ENCODE measurements at places on chromosomes 11 and 22.

- no peaks in the 10 kb centered on the region for H3K27me3 ChIP-seq
- H3K27ac ChIP-seq, result no peak overlapping the region
- no peak for DNase-seq
- H3K4me1 ChIP-seq, result no peaks in the 10 kb centered on the region
- no peaks in the 10 kb centered on the region for H3K36me3 ChIP-seq
Observed at GRCh38 chr11:82229341-82229740, 504.3 kb downstream of the FAM181B start.

- no peak overlapping the region for H3K4me3 ChIP-seq
- no peaks in the 10 kb centered on the region for H3K4me1 ChIP-seq
- no peak overlapping the region for H3K27ac ChIP-seq
- no peak for DNase-seq
Observed at GRCh38 chr11:134634897-134635831, 223.1 kb upstream of the B3GAT1 start.

GRCh38 chr11:30109774-30110173, 92.9 kb upstream of the KCNA4 start:
- H3K4me1 ChIP-seq, result no peaks in the 10 kb centered on the region
- no peak for DNase-seq
- H3K36me3 ChIP-seq, result no peaks in the 10 kb centered on the region
- H3K4me3 ChIP-seq, result no peak overlapping the region
- H3K27me3 ChIP-seq, result no peaks in the 10 kb centered on the region
- H3K27ac ChIP-seq, result no peak overlapping the region

DNA sequence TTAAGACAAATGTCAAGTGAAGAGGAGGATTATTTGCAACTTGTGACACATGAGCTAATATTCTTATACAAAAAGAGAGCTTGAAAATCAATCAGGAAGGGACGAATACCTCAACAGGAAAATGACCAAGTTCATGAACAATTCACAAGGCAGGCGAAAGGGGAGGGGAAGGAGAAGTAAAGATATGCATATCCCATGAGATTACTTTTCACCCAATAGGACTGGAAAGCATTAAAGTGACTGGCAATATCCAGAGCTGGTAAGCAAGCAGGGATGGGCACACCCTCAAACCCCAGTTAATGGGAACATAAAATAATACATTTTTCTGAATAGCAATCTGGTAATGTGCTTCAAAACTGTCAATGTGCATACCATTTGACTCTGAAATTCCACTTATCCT, 129.5 kb downstream of the SLC1A2 start:
- no peak overlapping the region for H3K4me3 ChIP-seq
- H3K27me3 ChIP-seq, result no peaks in the 10 kb centered on the region
- no peak overlapping the region for H3K27ac ChIP-seq
- H3K4me1 ChIP-seq, result peaks cover 4% of the 10 kb centered on the region
- no peaks in the 10 kb centered on the region for H3K36me3 ChIP-seq

GRCh38 chr11:69358398-69359020, 64.6 kb downstream of the MYEOV start:
- DNase-seq, result no peak
- H3K36me3 ChIP-seq, result no peaks in the 10 kb centered on the region
- no peaks in the 10 kb centered on the region for H3K27me3 ChIP-seq
- H3K27ac ChIP-seq, result no peak overlapping the region
- H3K4me1 ChIP-seq, result no peaks in the 10 kb centered on the region

- peak overlapping the region; percentile 93 for H3K27ac ChIP-seq
- peaks cover 81% of the 10 kb centered on the region for H3K4me1 ChIP-seq
- no peaks in the 10 kb centered on the region for H3K27me3 ChIP-seq
- no peak overlapping the region for H3K4me3 ChIP-seq
Observed at GRCh38 chr11:62556108-62556874, 9.7 kb upstream of the AHNAK start.

- no peak overlapping the region for H3K4me3 ChIP-seq
- no peaks in the 10 kb centered on the region for H3K4me1 ChIP-seq
- no peak for DNase-seq
- H3K36me3 ChIP-seq, result no peaks in the 10 kb centered on the region
- H3K27me3 ChIP-seq, result no peaks in the 10 kb centered on the region
- no peak overlapping the region for H3K27ac ChIP-seq
Observed at GRCh38 chr11:20723366-20723765, 54.0 kb downstream of the NELL1 start.

DNA sequence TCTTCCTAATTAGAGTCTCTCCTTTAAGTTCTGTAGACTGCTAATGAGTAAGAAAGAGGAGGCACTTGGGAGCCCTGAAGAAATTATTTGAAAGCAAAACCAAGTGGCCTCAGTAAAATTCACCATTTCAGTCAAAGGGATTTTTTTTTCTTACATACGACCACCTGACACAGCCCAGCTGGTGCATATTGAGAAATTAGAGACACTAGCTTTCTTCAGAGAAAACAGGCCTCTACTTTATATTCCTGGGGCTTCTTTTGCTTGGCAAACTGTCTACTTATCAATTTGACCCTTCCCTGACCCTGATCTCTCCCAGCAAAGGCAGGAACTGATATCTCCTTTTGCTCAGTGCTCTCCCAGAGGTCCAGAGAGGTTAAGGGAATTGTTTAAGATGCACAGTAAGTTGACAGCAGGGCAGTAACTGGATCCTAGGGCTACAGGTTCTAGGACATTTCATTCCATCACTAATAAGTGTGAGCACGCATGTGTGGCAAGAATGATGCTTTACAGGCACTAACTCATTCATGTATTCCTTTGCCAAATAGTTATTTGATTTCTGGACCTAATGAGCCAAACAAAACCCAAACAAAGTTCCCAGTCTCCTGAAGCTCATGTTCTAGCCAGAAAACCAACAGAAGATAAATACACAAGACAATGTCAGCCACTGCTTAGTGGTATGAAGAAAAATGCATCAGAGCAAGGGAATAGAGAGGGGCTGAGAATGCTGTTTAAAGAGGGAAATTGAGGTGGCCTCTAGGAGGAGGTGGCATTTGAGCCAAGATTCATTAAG, 467.6 kb downstream of the SOX6 start:
- no peak overlapping the region for H3K27ac ChIP-seq
- no peaks in the 10 kb centered on the region for H3K27me3 ChIP-seq
- peaks cover 18% of the 10 kb centered on the region for H3K4me1 ChIP-seq
- no peak overlapping the region for H3K4me3 ChIP-seq

GRCh38 chr11:33713151-33713855, 12.7 kb upstream of the C11orf91 start:
- H3K4me3 ChIP-seq, result no peak overlapping the region
- peaks cover 100% of the 10 kb centered on the region for H3K36me3 ChIP-seq
- H3K27ac ChIP-seq, result peak overlapping the region; percentile 2
- DNase-seq, result no peak
- peaks cover 84% of the 10 kb centered on the region for H3K4me1 ChIP-seq

- no peak for DNase-seq
- H3K27me3 ChIP-seq, result no peaks in the 10 kb centered on the region
- no peak overlapping the region for H3K4me3 ChIP-seq
- H3K36me3 ChIP-seq, result no peaks in the 10 kb centered on the region
- H3K4me1 ChIP-seq, result no peaks in the 10 kb centered on the region
- no peak overlapping the region for H3K27ac ChIP-seq
Observed at GRCh38 chr22:44956840-44957767, 52.7 kb downstream of the PHF21B start.

DNA sequence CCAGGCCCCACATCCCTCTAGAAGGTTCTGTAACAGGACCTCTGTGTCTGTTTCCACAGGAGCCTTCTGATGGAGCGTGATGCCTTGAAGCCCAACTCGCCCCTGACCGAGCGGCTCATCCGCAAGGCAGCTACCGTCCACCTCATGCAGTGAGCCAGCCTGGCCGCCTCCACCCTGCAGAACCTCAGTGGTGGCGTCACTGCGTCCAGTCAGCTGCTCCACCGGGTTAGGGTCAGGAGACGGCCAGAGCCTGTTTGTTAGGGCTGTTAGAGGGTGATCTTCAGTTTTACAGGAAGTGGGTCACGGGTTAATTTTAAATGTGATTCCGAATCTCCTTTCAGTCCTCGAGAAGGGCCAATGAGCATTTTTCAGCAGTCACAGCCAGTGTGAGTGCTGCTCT, 3.9 kb upstream of the GTSE1 start:
- H3K4me1 ChIP-seq, result peaks cover 24% of the 10 kb centered on the region
- no peaks in the 10 kb centered on the region for H3K27me3 ChIP-seq
- H3K27ac ChIP-seq, result no peak overlapping the region
- no peak overlapping the region for H3K4me3 ChIP-seq
- no peak for DNase-seq
- H3K36me3 ChIP-seq, result peaks cover 28% of the 10 kb centered on the region

GRCh38 chr22:40519948-40520331, 116.6 kb downstream of the MRTFA start:
- no peaks in the 10 kb centered on the region for H3K27me3 ChIP-seq
- no peak for DNase-seq
- no peaks in the 10 kb centered on the region for H3K4me1 ChIP-seq
- H3K27ac ChIP-seq, result no peak overlapping the region

- H3K27ac ChIP-seq, result no peak overlapping the region
- H3K36me3 ChIP-seq, result no peaks in the 10 kb centered on the region
- no peak for DNase-seq
- no peaks in the 10 kb centered on the region for H3K4me1 ChIP-seq
- H3K4me3 ChIP-seq, result no peak overlapping the region
- H3K27me3 ChIP-seq, result no peaks in the 10 kb centered on the region
Observed at GRCh38 chr11:26703411-26704191, 18.3 kb downstream of the SLC5A12 start.

DNA sequence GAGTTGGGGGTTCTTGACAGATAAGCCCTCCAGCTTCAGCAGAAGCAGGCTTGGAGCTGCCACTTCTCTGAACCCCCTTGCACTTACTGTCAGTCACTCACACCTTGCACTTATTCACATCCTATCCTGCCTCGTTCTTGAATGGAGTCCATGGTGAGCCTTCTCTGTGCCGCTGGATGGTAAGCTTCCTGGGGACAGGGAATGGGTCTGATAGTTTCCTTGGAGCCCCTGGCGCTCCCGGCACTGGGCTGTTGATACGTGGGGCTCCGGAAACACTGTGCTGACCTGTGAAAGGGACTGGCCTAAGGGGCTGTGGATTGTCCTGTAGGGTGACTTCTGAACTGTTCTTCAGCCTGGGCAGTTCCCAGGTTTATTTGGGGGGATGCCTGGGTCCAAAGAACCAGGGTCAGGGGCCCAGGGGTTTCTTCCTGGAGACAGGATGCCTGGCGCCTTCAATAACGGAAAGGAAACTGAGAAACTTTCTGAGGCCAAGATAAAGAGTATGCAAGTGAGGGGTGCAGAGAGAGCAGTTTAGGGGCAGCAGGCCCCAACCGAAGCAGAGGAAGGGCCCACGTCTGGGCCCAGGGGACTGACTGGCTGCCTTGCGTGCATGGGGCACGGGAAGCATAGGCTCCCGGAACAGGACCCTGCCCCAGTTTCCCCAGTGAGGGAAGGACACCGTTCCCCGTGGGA, 709 bp upstream of the ST3GAL4 start:
- peaks cover 87% of the 10 kb centered on the region for H3K4me1 ChIP-seq
- no peak for DNase-seq
- no peaks in the 10 kb centered on the region for H3K27me3 ChIP-seq
- peak overlapping the region; percentile 79 for H3K27ac ChIP-seq
- H3K4me3 ChIP-seq, result peak overlapping the region; percentile 50

- no peak for DNase-seq
- no peaks in the 10 kb centered on the region for H3K27me3 ChIP-seq
- no peak overlapping the region for H3K4me3 ChIP-seq
- no peaks in the 10 kb centered on the region for H3K36me3 ChIP-seq
Observed at GRCh38 chr11:114346709-114347141, 50.5 kb downstream of the NNMT start.

DNA sequence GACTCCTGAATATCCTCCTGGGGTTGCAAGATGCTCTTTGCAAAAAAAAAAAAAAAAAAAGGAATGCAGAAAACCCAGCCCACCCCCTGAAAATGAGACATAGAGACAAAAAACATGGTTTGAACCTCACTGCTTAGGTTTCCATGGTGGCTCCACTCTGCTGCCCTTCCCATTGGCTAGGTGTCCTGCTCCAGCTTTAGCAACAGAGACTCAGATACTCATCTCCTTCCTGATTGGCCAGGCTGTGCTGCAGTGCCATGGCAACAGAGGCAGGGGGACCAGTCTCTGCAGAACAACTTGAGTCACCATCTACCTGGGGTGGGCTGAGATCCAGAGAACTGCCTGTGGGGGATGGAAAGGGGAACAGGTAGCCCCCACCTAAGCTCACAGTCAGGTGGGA, 17.4 kb upstream of the YWHAH start:
- no peaks in the 10 kb centered on the region for H3K36me3 ChIP-seq
- no peaks in the 10 kb centered on the region for H3K4me1 ChIP-seq
- H3K4me3 ChIP-seq, result no peak overlapping the region
- DNase-seq, result no peak
- H3K27ac ChIP-seq, result no peak overlapping the region

- no peaks in the 10 kb centered on the region for H3K36me3 ChIP-seq
- no peak overlapping the region for H3K4me3 ChIP-seq
- peaks cover 7% of the 10 kb centered on the region for H3K4me1 ChIP-seq
- H3K27me3 ChIP-seq, result no peaks in the 10 kb centered on the region
- no peak overlapping the region for H3K27ac ChIP-seq
Observed at GRCh38 chr11:111571829-111572501, 30.3 kb upstream of the SIK2 start.

- no peak overlapping the region for H3K4me3 ChIP-seq
- no peaks in the 10 kb centered on the region for H3K4me1 ChIP-seq
- no peak for DNase-seq
Observed at GRCh38 chr11:33552756-33553155, 147.9 kb downstream of the C11orf91 start.

GRCh38 chr22:42676059-42676607, 26.9 kb upstream of the CYB5R3 start:
- no peaks in the 10 kb centered on the region for H3K36me3 ChIP-seq
- H3K4me1 ChIP-seq, result peaks cover 67% of the 10 kb centered on the region
- no peak for DNase-seq
- H3K27ac ChIP-seq, result peak overlapping the region; percentile 80

GRCh38 chr11:69943506-69943905, 124.3 kb upstream of the FGF3 start:
- peak; percentile 70 for DNase-seq
- H3K4me3 ChIP-seq, result no peak overlapping the region
- H3K4me1 ChIP-seq, result peaks cover 27% of the 10 kb centered on the region
- H3K27me3 ChIP-seq, result no peaks in the 10 kb centered on the region
- H3K36me3 ChIP-seq, result no peaks in the 10 kb centered on the region
- H3K27ac ChIP-seq, result peak overlapping the region; percentile 59

DNA sequence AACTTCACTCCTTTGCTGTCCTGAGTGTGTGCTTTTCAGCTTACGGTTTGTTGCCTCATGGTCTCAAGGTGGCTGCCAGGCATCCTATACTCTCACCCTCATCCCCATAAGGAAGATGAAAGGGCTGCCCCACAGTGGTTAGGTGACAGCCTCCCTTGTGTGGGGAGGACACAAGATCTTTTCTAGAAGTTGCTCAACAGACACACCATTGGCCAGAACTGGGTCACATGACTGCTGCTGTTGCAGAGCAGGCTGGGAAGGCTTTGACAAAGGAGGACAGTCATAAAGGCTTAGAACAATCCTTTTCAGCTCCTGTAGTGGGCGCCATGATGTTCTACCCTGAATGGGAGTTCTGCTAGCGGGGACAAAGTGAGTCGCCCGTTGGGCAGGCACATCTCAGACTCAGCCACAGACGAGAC, 69.7 kb upstream of the RASD2 start:
- DNase-seq, result no peak
- H3K27me3 ChIP-seq, result no peaks in the 10 kb centered on the region
- H3K4me3 ChIP-seq, result no peak overlapping the region

All from heart left ventricle (tissue), 16 donors.